ENCODE measurements at places on chromosomes 1 and 21.

DNA sequence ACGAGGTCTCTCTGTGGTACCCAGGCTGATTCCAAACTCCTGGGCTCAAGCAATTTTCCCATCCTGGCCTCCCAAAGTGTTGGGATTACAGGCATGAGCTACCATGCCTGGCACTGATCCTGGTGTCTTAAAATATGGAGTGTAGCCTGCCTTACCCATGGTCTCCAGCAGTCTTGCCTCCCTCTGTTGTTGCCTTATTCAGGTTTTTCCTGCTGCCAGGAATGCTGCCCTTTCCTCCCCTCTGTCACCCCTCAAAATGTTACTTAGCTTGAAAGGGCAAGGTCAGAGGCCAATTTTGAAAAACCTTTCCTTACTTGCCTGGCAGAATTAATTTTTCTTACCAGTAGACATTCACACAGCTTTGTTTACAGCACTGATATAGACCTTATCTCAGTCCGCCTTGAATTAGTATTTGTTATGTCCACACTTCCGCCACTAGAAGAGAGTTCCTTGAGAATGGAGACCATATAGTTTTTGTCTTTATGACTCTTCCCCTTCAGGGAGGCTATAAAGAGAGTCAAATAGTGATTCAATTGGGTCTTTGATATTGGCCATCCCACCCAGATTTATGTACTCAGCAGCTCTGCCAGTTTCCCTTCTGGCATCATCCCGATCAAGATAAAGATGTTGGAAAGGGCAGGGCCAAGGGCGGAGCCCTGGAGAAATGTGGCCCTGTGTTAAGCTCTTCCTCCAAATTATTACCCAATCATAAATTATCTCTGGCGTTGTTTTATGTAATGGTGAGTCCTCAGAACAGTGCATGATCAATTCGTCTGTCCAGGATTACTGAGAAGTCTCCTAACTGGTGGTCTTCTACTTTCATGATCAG lies 38.8 kb downstream of the C1orf21 start:
- no peak for DNase-seq

GRCh38 chr1:243924188-243924587 lies 74.1 kb upstream of the AKT3 start:
- DNase-seq, result no peak

GRCh38 chr1:42926879-42927242 lies 31.8 kb downstream of the SLC2A1 start:
- no peak for DNase-seq

GRCh38 chr1:168365719-168366479 lies 85.2 kb downstream of the TBX19 start:
- DNase-seq, result no peak

DNA sequence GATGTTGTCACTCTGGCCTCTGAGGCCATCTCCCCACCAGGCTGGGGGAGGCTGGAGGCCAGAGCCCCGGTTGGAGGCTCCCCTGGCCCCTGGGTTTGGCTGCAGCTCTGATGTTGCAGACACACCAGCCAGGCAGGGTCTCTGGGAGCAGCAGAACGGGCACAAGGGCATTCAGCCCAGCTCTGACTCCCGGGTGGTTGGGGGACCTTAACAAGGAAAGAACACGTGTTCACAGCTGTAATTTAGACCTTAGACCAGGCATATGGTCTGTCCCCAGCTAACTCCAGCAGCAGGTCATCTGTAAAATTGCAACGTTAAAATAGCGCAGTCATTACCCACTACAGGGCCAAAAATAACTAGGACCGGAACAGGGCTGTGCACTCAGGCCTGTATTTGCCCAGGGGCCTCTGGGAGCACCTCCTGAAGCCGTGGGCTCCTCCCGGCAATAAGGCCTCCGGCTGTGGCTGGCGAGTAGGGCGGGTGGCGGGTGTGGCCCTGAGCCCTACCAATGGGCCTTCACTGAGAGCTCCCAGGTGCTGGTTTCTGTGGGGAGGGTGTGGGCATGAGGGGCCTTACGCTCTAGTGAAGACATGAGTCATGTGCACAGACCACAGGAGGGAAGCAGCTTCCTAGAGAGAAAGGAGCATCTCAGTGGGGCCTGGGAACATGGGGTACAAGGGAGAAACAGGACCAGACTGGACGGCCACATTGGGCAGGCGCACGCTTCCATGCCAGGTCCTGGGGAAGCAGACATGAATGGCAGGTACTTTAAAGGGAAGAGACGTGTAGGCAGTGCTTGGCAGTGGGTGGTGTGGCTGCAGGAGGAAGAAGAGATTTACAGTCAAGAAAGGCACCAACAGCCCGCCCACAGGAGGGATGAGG lies 6.1 kb downstream of the LDLRAP1 start:
- DNase-seq, result no peak

GRCh38 chr1:31627301-31627929 lies 9.9 kb downstream of the HCRTR1 start:
- DNase-seq, result peak; percentile 89
